ENCODE measurements at places on chromosomes 6 and 20.

DNA sequence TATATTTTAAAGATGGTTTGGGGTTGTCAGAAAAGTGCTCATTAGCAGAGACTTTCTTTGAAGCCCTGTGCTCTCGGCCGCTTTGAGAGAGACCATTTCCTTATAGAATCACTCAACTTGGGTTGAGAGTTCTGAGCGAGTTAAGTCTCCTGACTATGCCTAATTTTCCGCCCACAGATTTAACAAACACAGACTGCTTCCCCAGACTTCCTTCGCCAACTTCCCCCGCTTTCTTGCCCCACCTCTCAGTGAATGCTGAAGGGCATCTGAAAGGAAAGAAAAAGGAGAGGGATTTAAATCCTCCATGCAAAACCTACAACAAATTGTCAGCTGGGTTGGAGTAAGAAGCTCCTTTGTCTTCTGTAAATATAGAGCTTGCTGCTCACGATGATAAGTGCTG is 224.0 kb downstream of the EYA2 start:
- no peak for DNase-seq

- DNase-seq, result peak; percentile 72
These were observed 27.2 kb downstream of the UBE2V1 start for GRCh38 chr20:50085481-50086365.

GRCh38 chr6:89281779-89282246 is 33.3 kb downstream of the GABRR2 start:
- DNase-seq, result peak; percentile 46

- DNase-seq, result no peak
These were observed 217.5 kb upstream of the THEMIS start for GRCh38 chr6:128118401-128118800.

DNA sequence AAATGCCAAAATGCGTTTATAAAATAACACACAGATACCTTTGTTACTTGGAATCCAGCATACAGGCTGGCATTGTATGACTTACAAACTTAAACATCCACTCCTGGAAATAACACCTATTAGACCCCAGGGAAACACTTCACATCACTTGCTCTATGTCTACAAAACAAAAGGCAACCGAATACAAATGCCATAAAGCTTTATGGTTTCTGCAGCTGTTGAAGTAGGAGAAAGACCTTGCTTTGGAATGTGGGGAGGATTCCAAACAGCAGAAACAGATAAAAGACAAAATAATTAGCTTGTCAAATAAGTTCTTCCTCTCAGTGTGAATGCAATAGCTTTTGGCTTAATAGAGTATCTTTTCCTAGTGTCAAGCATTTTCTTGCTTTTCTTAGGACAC is 9.8 kb upstream of the AMD1 start:
- DNase-seq, result no peak

DNA sequence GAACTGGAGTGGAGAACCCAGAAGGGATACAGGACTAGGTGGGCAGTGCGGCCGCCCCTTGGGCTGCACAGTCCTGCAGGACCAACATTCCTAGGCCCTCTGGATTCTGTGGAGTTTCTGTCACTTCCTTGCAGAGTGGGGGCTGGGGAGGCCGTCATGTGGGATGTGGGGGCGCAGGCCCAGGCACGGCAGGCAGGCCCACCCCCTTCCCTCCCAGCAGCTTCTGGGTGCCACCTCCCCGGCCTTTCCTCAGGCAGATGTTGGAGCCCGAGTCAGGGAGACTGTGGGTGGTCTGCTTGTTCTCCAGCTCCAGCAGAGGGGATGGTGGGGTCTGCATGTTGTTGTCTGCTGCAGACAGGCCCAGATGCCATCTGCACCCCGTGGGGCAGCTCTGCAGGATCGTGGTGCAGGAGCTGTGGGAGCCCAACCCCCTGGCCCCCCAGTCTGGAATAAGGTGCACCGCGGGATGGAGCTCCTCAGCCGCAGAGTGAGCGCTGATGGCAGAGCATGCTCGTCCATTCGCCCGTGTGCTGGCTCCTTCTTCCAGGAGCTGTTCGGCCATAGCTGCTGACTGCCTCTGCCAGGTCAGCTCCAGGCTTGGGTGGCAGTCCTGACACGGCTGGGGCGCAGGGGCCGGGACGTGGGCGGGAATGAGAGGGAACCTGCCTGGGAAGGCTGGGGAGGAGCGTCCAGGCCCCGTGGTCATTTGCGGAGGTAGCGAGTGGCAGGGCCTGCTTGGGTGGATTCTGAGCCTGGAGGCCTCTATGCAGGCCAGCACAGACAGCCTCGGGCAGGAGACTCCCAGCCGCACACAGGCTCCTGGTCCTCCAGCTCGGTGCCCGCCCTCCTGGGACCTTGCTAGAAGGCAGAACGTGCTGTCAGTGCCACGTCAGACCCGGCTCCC is 18.1 kb downstream of the SLC17A9 start:
- no peak for DNase-seq

GRCh38 chr6:94175465-94175864 is 756.1 kb upstream of the EPHA7 start:
- DNase-seq, result no peak

- DNase-seq, result no peak
These were observed 212.6 kb downstream of the CLIC5 start for GRCh38 chr6:45803071-45803470.

GRCh38 chr20:46230801-46231282 is 77.5 kb downstream of the CDH22 start:
- no peak for DNase-seq

- no peak for DNase-seq
These were observed 318.2 kb upstream of the RGS17 start for GRCh38 chr6:153449279-153449678.

DNA sequence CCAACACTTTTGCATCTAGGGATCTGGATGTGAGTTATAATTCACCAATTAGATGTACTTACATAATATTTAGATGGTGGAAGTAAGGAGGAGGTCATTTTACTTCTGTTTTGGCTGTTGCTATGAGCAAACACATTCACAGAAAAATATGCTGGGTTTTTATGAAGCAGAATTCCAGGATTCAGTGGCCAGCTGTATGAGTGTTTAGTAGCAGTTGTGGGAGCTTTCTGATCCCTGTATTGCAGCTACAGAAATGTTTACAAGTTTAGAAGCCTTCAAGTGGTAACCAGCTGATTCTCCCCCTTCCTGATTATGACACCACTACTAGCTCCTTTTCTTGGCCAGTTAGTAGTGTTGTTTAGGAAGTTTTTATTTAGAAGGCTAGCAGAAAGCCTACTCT is 177.0 kb downstream of the TENT5A start:
- DNase-seq, result no peak

DNA sequence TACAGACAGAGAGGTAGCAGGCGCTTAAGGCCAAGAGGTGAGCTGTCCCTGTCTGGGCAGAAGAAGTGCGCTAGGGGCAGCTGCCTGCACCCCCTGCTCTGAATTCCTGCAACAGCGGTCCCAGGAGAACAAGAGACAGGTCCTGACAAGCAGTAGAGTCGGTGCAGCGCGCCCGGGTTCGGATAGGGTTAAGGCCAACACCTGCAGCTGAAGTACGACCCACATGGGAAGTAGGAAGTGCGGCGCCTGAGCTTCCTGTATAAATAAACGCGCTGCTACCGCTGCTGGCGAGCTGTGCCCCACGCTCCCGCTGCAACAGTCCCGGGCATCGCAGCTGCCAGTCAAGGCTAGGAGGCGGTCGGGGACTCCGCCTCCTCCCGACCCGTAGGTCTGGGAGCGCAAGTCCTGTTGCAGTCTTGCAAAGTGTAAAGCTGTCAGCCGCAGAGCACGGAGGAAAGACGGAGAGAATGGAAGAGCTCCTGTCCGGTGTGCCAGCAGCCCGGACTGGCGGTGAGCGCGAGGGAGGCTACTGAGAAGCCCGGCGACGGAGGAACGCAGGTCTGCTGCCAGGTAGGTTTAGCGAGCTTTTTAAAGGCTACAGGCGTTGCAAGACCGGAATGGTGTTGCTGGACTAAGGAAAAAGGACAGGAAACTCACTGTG is at the start of gene RNF144B:
Gene RNF144B (plus strand): TSS at position 290 of the 661 bp plus-strand sequence. CDS start 12,185 bp downstream, outside the sequence.
- DNase-seq, result peak; percentile 48

- no peak for DNase-seq
These were observed 117.5 kb downstream of the PLCB4 start for GRCh38 chr20:9186396-9186795.

DNA sequence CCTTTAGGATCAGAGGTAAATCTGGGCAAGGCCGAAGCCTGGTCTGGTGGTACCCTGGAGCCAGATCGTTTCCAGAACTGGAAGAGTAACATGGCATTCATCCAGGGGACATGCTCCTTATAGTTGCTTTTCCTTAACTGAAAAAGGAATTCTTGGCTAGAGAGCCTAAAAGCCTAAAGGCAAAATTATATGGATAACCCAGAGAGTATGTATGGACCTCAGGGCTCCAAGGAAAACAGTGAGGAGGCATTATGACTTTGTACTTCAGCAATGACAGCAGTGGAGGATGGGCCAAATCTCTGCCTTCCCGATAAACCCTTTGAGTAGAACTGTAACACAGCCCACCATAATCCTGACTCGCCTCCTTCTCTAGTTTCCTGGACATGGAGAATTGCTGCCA is 29.3 kb downstream of the ARHGAP18 start:
- no peak for DNase-seq

DNA sequence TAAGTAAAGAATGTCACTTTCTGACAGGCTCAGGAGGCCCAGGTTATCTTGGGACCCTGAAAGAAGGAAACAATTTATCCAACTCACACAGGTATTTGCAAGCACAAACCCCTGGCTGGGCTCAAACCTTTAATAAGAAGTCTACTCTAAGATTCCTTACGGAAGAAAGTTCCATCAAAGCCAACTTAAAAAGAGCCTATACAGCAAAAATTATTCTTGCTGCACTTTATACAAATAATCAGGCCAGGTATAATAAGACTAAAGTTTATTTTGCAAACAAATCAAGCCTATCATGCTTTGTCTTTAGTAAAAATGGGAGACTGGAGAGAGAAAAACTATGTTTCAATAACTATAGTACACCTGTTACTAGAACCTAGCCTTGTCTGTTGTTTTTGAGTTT is 102.1 kb downstream of the DTNBP1 start:
- DNase-seq, result no peak

DNA sequence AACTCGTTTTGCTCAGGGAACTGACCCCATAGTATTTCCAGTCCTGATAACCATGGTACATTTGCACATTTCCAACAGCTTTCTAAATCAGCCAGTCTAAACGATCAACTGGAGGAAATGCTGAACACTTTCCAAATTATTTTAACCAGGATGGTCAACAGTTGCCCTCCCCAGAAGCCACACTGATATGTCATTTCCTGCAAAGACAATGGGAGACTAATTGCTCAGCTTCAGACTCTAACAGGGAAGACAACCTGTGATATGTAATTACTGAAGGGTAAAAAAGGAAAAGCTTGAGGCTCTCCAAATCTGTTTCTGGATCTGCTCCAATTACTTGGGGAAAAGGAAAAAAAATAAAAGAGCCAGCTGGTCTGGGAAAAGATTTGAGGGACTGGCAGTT is 88.8 kb downstream of the FYN start:
- no peak for DNase-seq

DNA sequence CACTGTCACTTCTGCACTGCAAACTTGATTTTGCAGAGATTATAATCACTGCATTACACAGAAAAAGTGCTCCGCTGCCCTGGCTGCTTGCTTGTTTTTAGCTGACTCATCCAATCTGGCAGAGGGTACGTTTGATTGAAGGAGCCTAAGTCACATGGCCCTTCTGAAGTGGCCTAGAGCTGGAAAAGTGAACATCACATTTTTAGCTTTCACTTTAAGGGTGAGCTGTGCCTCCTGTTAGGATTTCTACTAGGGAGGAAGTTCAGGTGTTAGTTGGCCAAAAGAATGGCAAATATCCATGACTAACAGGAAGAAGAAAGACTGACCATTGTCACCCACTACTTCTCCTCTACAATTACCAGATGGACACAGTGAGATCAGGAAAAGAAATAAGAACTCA is 889.1 kb upstream of the MAP3K7 start:
- peak; percentile 71 for DNase-seq

DNA sequence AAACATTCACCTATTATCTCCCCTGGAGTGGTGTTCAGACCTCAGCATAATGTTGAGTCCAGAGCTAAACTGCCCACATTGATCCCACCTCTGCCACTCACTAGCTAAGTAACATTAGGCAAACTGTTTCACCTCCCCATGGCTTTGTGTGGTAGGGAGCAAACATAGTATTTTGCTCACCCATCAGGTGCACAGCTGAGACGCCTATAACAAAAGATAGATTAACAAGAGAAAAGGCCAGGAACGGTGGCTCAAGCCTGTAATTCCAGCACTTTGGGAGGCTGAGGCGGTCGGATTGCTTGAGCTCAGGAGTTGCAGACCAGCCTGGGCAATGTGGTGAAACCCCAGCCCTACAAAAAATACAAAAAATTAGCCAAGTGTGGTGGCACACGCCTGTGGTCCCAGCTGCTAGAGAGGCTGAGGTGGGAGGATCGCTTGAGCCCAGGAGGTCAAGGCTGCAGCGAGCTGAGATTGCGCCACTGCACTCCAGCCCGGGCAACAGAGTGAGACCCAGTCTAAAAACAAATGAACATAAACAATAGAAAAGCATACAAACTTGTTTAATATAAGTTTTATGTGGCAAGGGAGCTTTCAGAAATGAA is 91.6 kb downstream of the MAP3K7 start:
- no peak for DNase-seq

DNA sequence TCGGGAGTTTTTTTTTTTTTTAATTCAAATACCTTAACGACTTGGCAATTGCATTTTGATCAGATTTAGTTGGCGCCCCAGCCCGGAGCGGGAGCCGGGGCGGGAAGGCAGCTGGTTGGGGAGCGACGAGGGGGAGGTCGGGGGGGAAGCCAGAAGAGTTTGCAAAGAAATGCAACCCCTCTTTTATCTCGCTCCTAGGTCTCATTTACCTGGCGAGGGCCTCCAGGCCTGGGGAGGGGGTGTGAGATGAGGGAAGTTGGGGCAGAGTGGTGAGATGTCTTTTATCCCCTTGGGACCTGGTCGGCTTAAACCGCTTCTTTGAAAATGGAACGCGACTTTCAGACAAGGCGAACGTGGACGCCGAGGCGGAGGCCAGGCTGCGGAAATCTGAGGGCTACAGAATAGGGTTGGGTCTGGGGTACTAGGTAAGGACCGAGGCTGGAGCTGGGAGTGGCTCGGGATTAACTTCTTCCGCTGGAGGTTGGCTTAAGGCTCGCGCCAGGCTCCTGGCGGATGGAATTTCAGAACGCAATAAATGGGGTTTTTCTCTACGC is 40.3 kb downstream of the NCR2 start:
- DNase-seq, result no peak

DNA sequence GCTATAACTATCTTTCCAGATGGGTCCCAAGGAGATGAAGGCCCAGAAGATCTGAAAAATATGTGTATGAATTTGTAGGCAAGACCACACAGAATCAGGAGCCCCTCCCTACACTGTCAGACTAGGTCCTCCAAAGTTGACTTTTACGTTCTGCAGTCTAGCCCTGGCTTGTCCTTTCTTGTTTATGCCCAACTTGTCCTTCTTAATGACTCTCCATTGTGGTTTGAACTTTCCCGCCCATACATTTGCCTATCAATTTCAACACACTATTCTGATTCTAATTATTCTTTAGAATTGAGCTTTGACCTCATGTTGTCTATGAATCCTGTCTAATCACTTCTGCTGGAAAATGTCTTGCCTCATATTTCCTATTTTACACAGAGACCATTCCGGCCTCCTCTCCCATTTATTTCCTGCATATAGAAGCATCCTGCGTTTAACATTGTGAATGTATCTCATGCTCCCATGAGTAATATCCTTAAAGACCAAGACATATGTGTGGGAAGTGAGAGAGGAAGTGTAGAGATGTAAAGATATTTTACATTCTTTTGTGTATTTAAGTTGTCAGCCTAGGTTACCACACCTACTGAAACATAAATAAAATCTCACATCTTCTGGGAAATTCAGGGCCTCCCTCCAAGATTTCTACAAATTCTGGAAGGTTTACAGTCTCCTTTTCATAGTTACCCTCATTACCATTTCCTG is 348.3 kb downstream of the BCKDHB start:
- DNase-seq, result no peak
